ENCODE measurements at places on chromosomes 7 and 10.

- no peak for DNase-seq
Observed at GRCh38 chr7:46170792-46171191, 249.7 kb upstream of the IGFBP3 start.

GRCh38 chr7:27215356-27215755 lies 15.5 kb upstream of the HOXA13 start:
- no peak for DNase-seq

DNA sequence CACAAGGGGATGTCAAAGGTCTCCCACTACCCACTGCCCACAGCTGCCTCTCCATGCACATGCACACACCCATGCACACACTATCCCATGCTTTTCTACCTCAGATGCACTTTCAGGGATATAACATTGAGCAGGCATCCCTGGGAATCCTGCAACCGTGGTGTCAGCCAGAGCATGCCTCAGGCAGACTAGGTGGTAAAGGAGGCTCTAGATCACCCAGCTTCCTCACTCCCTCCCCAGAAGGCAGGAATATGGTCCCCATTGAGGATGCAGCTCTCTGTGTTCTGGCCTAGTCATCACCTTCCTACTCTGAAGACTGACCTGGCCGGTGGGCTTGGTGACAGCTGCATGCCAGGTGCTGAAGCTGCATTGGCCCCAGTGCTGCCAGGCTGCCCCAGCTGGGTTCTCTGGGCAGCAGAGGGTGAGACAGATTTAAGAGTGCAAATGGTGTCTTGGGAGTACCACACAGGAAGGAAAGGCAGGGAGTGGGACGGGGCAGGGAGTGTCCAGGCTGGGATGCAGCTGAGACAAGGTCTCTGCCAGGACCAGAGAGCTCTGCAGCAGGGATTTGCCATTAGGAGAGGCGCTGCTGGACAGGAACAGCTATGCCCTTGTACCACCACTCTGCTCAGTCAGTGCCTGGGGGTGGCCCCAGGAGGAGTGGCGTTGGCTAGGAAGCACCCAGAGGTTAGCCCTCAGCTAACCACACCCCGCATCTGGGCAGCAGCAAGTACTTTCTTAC lies 53.4 kb upstream of the GDF10 start:
- no peak for DNase-seq

GRCh38 chr10:22156750-22157149 lies 61.1 kb downstream of the EBLN1 start:
- no peak for DNase-seq

- DNase-seq = no peak
Observed at GRCh38 chr7:49791088-49791741, 17.8 kb downstream of the VWC2 start.

DNA sequence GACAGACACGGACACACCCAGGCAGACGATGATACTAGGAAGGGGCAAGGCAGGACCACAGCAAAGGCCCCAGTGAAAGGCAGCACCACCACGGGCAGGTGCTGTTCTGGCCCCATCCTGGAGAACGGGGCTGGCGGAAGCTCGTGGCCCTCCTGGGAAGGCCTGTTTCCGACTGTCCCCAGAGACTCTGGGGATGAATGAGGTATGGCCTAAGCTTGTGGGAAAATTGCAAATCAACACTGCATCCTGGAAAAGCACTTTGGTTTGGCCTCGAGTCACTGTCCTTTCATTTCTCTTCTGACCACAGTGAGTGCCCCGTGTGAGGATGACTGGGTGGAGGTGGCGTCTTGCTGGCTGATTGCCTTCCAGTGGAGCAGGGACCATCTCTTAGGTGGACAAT lies 81.6 kb upstream of the ANLN start:
- no peak for DNase-seq

GRCh38 chr7:2289111-2289586 lies 25.1 kb downstream of the SNX8 start:
- no peak for DNase-seq

DNA sequence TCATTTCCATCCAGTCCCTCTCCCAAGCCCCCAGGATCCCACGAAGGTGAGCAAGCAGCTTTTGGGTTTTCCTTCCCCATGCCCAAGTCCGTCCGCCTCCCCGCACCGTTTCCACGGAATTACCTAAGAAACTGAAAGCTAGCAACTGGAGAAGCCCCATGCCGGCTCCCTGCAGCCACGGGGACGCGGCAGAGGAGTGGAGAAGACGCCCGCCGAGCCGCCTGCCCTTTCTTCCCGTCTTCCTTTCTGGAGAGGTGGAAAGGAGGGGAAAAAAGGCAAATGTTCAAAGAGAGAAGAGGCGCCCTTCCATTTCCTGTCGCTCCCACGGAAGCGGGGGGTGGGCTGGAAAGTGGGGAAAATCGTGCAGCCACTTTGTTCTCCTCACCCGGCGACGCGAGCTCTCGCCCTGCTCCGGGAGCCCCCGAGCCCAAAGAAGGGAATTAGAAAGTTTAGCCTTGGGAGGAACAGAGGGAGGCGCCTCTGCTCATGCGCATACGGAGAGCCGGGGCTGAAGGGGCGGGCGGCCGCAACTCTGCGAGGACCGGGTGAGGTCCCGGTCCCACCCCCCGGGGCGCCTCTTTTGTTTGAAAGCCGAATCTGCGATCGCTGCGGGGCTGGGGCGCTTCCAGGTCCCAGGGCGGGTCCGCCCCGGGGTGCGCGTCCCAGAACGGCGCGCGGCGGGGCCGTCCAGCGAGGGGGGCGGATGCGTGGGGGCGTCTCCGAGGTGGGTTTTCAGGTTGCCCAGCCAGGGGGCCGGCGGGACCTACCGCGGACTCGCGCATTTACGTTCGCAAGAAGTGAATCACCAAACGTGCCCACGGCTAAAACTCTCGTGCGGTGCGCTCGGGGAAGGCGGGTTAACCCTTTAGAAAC lies at the start of gene LAMB1:
LAMB1 (minus strand) TSS at position 436 of the 873 bp plus-strand sequence; CDS start at position 160, 276 bp downstream.
- DNase-seq = no peak

Data from T-helper 22 cell (primary cell).